HS-5 (cell line): ENCODE measurements at places on chromosomes 16 and 17.

- DNase-seq: no peak
Measured at GRCh38 chr17:3546997-3547396, 10.6 kb downstream of the TRPV3 start.

DNA sequence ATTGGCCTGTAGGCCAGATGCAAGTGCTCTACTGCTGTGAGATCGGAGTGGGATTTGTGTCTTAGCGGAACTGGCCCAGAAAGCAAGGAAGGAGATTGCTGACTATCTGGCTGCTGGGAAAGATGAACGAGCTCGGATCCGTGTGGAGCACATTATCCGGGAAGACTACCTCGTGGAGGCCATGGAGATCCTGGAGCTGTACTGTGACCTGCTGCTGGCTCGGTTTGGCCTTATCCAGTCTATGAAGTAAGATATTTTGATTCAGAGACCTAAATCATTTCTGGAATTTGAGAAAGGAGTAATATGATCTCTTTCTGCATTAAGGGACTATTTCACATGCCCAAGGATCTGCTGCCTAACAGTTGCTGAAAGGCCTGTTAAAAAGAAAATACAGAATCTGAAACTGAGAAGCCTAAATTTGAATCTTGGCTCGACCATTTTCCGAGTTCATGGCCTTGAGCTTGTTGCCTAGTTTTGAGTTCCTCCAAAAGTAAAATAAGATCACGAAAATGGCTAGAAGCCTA, 21.1 kb downstream of the IST1 start:
- no peak for DNase-seq

GRCh38 chr17:74082886-74083285, 120.6 kb upstream of the RPL38 start:
- no peak for DNase-seq

GRCh38 chr17:34519282-34519681, 60.1 kb upstream of the TMEM132E start:
- no peak for DNase-seq

- DNase-seq: no peak
Measured at GRCh38 chr16:28990375-28991040, 5.7 kb downstream of the LAT start.

DNA sequence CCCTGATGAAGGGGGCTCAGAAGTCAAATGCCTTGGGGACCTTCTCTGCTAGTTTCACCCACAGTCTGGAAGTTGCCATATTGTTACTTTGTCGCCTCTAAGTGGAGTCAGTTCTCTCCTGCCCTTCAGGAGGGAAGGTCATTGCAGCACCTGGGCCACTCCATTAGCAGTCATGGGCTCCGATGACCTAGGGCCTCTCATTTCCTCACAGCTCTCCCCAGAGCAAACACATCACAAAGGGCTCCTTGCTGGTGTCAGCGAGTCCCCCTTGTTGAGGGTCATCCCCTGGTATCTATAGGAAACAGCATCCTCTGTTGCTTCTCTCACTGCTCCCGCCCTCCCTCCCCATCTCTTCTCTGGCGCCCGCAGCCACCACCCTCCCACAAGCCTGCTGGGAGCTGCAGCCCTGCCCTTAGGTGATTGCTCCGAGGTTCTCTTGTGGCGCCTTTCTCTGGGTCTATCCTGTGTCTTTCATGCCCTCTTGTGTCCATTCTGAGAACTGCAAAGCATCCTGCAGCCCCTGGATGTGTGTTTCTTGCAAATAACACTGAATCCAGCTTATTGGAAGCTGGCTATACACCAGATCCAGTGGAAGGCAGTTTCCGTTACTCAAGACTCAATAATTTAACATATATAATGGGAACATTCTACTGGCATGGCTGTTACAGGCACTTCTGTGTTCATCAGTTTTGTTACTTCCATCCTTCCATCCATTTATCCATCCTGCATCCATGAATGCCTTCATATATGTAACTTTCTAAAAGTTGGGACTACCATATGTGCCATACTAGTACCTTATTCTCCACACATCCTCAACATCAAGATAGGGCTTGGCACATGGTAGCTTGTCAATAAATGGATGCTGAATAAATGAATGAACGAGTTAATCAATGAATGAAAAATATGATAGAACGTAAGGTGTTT, 21.2 kb downstream of the PDILT start:
- peak; percentile 13 for DNase-seq
